Activated CD8-positive, alpha-beta T cell treated with anti-CD3 and anti-CD28 coated beads, Interleukin-2, amount 10 ng/mL, durations not matched to agents 7 days and 5 days (primary cell): ENCODE measurements at places on chromosomes 2 and 18. TPM values are rescaled to one million over a fixed set of nuclear protein-coding genes. Genes with fewer than 3 reads are reported as not detected.

Gene NT5C1B
- total RNA-seq: not detected

Gene APLF
- 2.6 TPM for total RNA-seq

Gene DSG2
- 0.32 TPM for total RNA-seq

Gene TIA1
- 119 TPM for total RNA-seq

DNA sequence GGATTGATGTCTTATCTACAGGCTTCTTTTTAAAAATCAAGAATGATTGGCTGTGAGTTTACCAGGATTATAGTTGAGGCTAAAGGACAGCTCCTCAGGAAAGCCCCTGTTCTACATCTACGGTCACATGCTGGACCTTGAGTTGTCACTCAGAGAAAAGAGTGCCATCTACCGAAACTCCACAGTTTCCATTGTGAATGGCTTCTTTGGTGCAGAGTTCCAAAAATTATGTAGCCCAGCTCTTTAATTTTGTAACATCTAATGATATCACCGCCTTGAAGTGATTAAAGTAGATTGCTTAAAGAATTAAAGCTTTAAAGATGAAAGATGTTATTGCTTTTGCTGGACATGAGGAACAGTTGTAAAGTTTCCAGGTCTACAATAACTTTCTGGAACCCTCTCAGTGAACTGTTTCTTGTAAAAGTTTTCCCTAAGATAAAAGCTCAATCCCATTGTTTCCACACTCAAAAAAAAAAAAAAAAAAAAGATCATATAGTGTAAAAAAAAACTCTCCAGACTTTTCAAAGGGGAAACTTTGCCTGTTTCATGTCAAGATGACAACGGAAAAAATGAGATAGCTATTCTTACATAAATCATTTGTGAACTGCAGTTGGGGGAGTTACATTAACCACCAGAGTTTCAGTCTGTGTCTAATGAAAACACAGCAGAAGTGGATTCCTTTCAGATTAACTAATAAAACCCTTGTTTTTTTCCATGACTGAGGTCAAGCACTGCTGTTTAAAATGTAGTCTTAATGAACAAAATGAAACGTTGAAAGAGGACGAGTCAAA is 4.3 kb downstream of the COL3A1 start:
- no peak for DNase-seq

DNA sequence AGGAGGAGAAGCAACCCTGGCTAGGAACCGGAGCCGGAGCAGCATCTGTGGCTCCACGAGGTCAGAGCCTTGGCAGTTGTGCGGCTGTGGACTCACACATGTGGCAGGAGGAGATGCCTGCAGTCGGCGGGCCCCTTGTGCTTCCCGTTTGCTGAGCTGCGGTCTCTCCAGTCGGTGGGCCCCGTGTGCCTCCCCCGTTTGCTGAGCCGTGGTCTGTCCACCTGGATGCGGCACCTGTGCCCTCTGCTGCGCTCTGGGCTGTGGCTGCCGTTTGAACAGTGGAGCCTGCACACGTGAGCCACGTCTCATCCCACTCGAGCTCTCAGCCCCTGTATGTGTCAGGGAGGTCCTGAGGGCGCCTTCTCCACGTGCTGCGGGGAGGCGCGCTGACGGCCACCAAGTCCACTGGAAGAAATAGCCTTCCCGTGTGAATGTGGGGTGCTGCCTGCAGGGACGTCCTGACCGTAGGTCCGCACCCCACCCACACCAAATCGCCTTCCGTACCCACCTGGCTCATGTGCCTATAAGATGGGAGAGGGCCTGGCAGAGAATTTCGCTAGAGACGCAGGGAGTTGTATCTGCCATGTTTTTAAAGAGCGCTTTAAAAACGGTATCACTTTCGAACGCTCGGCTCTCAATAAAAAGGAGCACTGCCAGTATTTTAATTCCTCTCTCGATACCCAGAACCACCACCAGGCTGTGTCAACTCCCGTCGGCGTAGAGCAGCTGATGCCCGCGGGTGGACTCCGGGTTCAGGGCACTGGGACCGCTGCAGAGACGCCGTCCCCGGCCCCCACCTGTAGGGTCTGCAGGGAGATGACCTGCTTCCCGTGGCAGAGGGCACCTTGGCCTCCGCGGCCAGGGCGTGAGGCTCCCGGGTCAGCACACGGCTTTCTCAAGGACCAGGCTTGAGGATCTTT is 117.0 kb downstream of the NFATC1 start:
- no peak for DNase-seq

DNA sequence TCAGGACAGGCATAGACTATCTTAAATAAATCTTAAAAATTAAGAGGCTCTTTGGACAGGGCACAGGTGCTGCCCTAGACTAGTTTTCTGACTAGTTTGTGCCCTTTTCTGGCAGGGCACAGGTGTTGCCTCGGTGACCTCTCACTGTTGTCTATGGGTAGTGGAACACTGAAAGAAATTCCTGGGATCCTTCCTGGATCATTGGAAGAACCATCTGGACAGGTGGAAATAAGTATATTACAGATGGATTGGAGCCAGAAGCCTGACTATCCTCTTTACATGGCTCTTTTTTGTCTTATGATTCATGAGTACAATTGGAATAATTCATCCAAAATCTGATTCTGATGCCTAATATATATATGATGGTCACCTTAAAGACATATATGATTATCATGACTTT is 286.6 kb downstream of the RIT2 start:
- no peak for DNase-seq

DNA sequence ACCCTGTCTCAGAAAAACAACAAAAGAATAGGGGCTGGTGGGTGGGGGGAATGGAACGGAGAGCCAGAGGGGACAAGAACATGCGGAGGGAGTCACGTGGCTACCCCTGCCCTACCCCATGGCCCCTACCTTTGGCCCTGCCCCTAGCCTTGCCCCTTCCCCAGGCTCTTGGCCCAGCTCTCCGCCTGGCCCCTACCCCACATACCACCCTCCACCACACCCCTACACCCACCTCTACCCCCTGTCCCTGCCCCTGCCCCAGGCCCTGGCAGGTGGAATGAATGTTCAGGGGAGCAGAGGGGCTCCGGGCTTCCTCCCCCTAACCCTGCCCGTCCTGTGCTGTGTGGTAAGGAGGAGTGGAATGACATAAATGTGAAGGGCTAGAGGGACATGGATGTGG is 15.1 kb downstream of the BIN1 start:
- no peak for DNase-seq

- no peak for DNase-seq
These were observed 146.3 kb upstream of the CTAGE1 start for GRCh38 chr18:22564036-22564435.

GRCh38 chr18:8797206-8797605 is 91.8 kb downstream of the MTCL1 start:
- no peak for DNase-seq

DNA sequence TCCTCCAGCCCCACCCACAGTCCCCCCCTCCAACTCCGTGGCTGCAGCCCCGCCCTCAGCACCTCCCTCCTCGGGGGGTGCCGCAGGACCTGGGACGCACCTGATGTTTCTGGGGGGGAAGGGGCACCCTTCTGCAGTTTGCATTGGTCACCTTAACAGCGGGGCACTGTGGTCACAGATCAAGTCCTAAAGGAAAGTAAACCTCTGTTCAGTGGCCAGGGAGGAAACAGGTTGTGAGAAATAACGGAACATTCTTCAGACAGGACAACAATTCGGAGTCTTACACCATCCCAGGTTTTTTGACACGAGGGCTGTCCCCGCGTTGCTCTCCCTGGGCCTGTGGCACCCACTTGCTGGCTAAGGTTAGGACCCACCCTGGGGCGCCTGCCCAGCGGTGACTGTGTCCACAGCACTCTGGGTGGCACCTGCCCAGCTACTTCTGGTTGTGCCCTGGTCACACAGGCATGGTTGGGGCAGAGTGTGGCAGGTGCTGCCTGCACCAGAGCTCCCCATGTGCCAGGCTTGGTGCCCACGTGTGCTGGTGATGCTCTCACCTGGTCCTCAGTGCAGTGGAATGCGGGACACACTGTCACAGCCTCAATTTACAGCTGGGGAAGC is 93.5 kb upstream of the OTOS start:
- DNase-seq: no peak

DNA sequence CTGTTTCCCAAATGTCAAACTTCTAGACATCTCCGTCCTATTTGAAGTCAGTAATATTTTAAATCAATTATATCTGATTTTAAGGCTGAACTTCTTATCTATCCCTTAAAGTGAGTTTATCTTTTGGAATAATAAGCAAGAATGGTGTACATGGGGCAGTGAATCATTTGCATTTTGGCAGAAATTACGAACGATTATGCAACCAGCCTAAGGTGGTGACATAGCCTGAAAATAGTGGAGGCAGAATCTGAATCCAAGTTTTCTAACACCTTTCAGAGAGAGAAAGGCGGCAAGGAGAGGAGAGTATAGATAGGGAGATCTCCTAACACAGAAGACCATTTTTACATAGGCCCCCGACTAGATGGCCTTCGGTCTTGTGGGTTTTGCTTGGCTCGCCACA is 10.7 kb downstream of the ZBTB14 start:
- no peak for DNase-seq

- no peak for DNase-seq
These were observed 4.5 kb upstream of the GPR55 start for GRCh38 chr2:230929381-230930148.
